ENCODE measurements at places on chromosomes 3 and 15.

- DNase-seq = no peak
Observed at GRCh38 chr3:23949784-23950183, 4.7 kb downstream of the NR1D2 start.

DNA sequence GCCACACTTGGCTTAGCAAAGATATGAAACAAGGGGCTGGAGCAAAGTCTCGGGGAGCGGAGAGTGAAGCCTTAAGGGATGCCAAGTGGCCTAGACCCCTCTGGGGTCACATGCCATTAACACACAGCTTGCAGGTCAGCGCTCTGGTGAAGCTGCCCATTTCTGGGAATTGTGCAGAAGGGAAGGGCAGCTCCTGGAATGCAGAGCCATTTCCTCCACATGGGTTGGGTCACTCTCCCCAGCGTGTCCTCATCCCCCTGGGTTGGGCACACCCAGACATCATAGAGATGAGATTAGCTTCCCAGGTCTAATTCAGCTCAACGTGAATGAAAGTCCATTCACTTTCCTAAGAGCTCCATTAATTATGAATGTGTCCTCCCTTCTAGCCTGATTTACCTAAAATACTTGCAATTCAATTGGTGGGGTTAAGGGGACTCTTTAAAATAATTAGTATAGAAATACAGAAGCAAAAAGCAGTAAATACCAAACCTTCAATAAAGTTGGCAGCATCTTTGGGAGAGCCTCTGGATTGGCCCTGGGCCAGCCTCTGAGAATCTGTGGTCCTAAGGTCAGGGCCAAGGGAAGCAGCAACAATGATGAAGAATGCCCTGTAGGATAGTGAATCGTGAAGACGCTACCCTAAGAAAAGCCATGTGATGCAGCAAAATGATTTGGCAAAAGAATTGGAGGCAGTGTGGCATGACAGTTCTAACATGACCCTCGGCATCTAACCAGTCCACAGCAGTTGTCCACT lies 17.8 kb downstream of the MRAS start:
- no peak for DNase-seq

DNA sequence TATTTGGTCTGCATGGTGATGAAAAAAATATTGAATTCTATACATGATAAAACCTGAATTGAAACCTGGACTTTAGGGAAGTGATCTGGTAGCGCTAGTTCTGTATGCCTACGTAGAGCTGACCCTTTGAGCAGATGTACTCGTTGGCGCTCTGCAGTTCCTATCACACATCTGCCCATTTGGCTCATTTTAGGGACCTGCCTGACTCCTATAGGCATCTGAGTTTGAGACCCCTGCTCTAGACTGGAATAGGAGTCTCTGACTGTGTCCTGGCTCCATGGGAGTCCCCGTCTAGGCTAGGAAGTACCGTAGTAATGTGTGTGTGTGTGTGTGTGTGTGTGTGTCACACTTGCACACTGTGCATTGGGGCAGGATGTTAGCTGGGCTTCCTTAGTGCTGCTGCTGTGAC lies 21.2 kb downstream of the STARD5 start:
- DNase-seq = no peak

- DNase-seq = no peak
Observed at GRCh38 chr3:122215592-122216298, 32.3 kb downstream of the CASR start.

GRCh38 chr3:172317984-172318383 lies 130.3 kb downstream of the GHSR start:
- no peak for DNase-seq

DNA sequence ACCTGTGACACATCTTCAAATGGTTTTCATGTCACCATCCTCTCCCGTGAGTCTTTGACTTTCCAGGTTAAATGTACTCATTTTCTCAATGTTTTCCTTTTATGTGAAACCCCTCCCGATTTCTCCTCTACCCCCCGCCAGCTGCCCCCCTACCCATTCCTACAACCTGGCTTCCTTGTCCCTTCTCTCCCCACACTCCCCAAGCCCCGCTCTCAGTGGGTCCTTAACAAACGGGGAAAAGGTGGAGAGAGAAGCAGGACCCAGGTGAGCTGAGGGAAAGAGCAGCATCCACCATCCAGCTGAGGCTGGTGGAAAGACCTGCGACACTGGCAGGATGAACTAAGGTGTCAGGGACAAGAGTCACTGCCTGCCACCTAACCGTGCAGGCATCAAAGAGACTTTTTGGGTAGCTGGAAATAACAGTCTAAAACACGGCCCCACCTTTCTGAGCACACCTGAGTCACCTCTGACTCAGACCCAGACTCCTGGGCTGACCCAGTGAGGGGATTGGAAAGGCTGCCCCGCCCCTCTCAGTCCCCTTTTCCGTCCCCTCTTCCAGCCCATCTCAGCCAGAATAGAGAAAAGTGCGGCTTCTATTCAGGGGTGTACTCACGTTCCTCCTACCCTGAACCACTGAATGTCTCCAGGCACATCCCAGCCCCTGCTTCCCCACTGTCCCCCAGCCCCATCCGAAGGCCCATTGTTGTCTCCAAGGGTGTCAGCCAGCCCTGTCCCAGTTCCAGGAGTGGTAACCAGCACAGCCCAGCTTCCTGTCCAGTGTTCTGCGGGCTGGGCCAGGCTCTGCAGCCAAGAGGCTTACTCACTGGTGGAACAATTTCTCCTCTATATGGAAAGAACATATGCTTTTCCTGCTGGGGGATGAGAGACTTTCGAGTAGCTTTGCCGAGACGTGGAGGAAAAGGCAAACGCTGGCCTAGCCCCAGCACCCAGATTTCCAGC lies 20.4 kb downstream of the ISG20 start:
- DNase-seq = no peak

- DNase-seq = no peak
Observed at GRCh38 chr3:146026547-146026946, 134.4 kb downstream of the PLOD2 start.

GRCh38 chr3:72169561-72170472 lies 384.9 kb upstream of the PROK2 start:
- DNase-seq = no peak

DNA sequence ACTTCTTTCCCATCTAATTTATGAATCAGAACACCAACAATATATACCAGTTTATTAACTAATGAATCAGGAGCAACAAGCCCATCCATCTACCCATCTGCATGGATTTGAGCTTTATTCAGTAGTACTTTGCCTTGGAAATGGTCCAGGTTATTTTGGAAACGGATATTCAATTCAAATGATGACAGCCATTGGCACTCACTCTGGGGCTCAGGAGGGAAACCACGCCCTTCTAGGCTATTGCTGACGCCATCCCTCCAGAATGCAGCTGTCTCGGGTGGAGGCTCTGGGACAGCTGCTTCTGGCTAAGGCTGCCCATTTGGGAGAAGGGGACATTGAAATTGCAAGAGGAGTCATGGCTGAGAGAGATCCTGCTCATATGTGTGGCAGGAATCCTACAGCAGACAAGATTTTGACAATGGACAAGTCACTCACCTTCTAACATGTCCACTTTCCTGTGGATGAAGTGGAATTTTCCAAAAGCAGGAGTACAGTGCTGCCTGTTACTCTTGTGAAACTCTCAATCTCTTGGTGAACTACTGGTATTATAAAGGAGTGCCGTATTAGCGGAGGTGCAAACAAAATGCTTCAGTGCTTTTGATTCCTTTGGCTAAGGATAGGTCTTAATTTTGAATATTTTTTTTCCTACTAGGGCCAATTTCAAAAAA lies 29.3 kb upstream of the TRAK1 start:
- no peak for DNase-seq

DNA sequence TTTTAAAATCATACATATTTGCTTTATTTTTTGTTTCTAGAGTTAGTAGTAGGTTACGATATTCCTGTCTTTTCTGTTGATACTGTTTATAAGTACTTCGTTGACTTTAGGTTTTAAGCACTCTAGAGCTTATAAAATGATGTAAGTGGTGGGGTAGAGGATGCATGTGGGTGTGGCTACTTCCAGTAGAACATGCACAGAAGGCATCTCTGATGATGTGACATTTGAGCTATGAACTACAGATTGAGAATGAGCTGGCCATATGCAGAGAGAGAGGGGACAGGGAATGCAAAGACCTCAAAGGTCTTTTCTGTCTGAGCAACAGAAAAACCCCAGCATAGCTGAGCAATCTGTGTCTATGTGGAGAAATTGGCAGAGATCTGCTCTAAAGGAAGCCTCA lies 233.9 kb upstream of the STAC start:
- no peak for DNase-seq

- DNase-seq = no peak
Observed at GRCh38 chr3:40996382-40996781, 202.9 kb upstream of the CTNNB1 start.

DNA sequence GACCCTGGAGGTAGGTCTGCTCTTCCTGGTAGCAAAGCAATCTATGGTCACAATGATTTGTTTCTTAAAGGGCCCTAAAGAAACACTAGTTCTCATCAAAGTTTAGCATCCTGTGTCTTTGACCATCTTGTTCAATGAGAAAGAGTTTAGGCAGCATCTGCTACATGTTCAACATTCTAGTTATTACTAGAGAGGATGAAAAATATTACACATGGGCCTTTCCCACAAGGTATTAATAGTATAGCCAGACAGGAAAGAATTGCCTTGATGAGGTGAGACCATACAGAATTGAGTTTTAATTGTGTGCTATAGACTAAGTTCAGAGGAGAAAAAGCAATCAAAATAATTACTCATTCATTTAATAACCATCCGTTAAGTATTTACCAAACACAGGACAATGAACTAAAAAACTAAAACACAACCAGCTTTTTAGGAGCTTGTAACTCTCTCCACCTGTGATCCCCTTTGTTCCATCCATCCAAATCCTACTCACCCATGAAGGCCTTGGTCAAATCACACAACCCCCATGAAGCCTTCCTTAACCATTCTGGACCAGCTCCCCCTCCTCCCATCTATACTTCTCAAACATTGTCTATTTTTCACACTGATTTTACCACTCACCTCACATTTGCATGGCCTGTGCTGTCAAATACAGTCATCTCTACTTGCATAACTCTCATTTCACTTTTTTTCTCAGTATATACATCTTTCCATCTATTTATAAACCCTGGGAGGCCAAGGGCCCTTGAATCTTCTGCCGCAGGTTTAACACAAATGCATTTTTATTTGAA lies 122.9 kb downstream of the RORA start:
- no peak for DNase-seq

DNA sequence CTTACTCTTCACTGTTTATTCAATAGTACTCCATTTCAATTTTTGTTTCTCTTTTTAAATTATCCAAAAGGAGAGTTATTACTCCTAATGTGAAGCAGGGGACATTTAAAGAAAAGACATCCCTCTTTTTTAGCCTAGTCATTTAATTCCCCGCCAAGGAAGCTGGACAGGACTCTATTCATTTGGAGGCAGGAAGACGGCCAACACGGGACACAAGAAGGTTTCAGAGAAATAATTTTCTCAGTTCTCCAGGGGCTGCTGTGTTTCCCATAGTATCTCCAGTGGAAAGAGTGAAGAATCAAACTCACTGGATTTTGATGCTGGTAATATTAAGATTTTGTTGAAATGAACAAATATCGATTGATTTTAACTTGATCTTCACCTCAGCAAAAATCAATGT lies 833.7 kb downstream of the ROBO2 start:
- DNase-seq = no peak

DNA sequence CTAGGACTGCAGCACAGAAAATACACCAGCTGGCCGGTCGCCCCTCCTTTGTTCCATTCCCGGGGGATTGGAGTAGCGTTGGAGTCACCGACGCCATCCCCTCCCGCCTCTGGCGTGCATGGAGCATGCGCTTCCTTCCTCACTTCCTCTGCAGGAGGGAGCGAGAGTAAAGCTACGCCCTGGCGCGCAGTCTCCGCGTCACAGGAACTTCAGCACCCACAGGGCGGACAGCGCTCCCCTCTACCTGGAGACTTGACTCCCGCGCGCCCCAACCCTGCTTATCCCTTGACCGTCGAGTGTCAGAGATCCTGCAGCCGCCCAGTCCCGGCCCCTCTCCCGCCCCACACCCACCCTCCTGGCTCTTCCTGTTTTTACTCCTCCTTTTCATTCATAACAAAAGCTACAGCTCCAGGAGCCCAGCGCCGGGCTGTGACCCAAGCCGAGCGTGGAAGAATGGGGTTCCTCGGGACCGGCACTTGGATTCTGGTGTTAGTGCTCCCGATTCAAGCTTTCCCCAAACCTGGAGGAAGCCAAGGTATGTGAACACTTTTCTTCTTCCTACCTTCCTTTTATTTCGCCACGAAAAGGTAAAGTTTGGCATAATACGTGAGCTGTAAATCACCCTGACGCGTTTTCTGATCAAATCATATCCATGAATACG lies at the start of gene SCG3:
Gene SCG3 (plus strand): TSS at position 201 of the 661 bp plus-strand sequence. CDS start 253 bp downstream, at position 454.
- no peak for DNase-seq

GRCh38 chr15:67731112-67731721 lies 94.1 kb upstream of the SKOR1 start:
- no peak for DNase-seq
